ENCODE measurements at places on chromosomes 1 and 21. TPM values are rescaled to one million over a fixed set of nuclear protein-coding genes. Genes with fewer than 3 reads are reported as not detected.

Gene LCE3E
- total RNA-seq = not detected

Gene MASP2
- total RNA-seq = not detected

Gene SLC5A9
- total RNA-seq = not detected

Gene FCRL4
- total RNA-seq = not detected

Gene DEPDC1
- 13.7 TPM for total RNA-seq

Gene AMY1C
- not detected for total RNA-seq
